ENCODE measurements at places on chromosomes 1 and 21.

DNA sequence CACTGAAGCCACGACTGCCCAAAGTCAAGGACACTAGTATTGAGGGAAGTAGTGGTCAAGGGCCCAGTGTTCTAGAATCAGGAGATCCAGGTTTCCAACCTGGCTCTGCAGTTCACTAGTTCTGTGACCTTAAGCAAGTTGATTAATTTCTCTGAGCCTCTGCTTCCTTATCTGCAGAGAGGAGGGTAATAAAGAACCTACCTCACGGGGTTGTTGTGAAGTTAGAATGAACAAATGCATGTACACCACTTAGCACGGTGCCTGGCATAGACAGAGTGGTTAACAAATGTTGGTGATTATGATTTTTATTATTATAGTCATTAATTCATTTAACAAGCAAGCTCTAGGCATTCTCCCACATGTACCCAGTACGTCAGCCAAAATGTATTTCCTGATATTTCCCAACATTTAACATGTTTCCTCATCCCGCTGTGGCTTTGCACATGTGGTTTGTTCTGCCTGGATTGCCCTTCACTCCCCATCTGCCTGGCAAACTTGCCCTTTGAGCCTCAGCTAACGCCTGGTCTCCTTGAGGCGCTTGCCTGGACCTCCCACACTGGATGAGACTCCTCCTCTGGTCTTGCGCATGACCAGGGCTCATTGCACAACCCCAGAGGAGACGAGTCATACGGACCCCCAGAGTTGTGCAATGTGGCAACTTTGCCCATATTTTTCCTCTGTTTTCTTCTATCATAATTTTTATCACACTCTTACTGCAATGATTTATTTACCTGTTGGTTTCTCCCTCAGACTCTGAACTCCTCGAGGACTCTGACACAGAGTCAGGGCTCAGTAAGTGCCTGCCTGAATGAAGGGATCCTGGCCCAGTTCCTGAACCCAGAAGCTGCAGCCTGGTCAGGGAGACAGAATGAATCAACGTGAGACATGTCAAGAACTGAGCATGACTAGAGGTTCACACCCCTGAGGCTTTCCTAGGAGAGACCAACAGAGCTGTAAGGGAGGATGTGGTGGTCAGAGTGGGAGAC, 20.7 kb upstream of the MFSD2A start:
- peak; percentile 99 for DNase-seq

DNA sequence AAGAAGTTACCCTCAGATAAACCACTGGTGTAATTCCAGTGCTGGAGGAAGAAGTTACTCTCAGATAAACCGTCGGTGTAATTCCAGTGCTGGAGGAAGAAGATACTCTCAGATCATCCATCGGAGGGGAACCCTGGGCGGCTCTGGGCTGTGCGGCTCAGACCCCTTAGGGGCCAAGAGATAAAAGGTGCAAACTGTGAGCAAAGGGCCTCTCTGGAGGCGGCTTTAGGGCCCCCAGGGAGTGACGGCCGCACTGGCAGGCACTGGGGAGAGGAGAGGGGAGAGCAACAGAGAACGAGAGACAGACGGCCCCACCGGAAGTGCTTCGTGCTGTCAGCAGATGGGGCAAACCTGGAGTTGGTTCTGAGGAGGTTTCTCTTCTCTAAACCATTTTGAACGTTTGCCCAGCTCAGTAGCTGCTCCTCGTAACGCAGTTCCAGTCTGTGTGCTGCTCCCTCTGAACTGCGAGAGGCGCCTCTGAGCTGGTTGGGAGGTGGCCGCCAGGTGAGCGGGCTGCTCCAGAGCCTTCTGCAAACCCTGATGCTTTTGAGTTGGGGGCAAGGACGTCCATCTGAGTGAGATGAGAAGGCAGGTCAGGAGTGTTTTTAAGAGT, 62.6 kb upstream of the COL6A1 start:
- no peak for DNase-seq

GRCh38 chr1:65994223-65994622, 201.5 kb downstream of the PDE4B start:
- no peak for DNase-seq

- peak; percentile 46 for DNase-seq
Measured at GRCh38 chr1:205286335-205286950, 35.1 kb downstream of the NUAK2 start.

DNA sequence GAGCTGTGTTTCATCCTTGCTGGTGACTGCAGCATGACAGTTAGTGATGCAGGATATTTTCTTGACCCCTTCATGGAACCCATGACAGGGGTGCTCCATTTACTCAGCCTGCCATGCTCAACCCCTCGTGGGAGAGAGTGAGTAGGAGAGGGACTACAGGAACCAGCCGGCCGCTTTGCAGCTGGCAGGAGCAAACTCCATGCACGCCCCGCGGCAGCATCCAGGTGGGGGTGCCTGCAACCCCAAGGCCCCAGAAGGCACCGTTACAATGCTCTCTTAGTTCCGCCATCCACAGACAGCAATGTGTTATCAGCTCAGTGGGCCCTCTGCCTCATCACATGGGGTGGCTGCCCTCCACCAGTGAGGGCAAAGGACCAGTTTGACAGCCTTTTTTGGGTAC, 135.1 kb downstream of the SLC35F3 start:
- no peak for DNase-seq

- DNase-seq = no peak
Measured at GRCh38 chr1:185419718-185420117, 102.7 kb upstream of the IVNS1ABP start.

GRCh38 chr21:45562402-45562801, 20.2 kb upstream of the SLC19A1 start:
- DNase-seq = no peak

DNA sequence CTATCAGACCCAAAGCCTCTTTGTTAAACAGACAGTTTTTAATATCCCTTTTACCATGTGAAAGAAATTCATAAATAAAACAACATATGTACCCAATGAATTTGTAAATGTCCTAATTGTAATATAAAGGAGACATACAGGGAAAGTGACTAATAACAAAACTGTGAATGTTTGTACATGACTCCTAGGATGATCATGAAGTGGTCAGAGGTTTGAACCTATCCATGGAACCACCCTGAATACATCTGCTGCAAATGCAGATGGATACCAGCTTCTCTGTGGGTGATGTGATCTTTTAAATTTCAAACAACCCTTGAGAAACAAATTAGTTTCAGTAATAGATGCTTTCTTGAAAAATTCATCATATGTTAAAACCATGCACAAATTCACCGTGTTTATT, 16.7 kb upstream of the ACBD3 start:
- no peak for DNase-seq

DNA sequence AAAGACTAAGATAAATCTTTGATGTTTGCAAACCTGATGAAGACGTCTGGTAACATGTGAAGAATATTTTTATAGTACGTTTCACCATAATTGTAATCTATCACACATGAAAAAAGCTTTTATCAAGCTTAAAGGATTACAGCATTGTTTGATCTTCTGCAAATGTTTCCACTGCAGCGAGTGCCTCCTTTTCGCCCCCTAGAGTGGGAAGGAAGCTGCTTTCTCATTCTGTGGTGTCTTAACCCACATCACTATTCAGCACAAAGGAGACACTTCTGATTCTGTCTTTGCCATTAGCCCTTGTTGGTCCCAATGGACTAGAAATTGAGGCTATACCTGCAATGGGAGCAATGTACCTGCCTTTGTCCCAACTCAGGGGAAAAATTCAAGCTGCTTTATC, 46.0 kb upstream of the IL12RB2 start:
- DNase-seq = no peak

DNA sequence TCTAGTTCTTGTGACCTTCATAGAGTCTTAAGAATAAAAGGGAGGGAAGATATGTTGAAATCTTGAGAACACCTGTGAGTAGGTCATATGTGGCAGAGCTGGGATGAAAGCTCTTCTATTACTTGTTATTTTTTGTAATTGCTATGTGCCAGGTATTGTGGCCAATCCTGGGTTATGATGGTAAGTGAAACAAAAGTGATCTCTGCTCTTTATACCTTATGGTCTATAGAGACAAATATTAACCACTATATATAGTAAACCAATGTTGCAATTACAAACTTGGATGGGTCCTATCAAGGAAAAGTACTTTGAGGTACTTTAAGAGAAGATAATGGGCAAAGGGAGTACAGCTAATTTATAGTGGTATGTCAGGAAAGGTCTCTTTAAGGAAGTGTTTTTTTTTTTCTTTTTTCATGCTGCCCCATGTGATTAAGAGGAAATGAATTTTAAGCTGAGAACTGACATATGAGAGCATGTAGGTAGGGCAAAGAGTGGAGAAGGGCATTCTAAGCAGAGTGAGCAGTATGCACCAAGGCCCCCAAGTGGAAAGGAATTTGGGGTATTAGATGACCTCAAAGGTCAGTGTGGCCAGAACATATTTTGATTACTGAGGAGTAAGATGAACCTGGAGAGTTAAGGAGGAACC, 43.3 kb downstream of the POU2F1 start:
- no peak for DNase-seq

Measured in fibroblast of mammary gland (primary cell).